ENCODE measurements at places on chromosomes 5 and 9. TPM values are rescaled to one million over a fixed set of nuclear protein-coding genes. Genes with fewer than 3 reads are reported as not detected.

DNA sequence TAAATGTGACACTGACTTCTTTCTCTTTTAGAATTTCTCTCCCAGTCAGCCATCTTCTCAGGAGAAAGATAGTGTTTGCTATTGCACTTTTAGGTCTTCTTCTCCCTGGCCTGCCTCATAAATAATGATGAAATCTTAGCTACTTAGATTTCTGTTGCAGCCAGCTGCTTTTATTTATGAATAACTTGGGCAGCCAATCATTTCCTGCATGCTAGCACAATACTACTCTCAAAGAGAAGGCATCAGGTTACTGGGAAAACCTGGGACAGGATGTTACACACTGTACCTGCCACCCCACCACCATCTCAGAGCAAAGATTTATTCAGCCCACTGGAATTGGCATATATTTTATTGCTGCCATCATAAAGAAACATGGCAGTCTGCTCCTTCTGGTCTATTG is 266.6 kb downstream of the PRELID2 start:
- DNase-seq, result no peak
- H3K27ac ChIP-seq, result no peak overlapping the region
- no peaks in the 10 kb centered on the region for H3K36me3 ChIP-seq
- H3K27me3 ChIP-seq, result no peaks in the 10 kb centered on the region
- H3K4me1 ChIP-seq, result no peaks in the 10 kb centered on the region
- no peak overlapping the region for H3K4me3 ChIP-seq

GRCh38 chr5:16554110-16554509 is 62.7 kb downstream of the RETREG1 start:
- H3K27ac ChIP-seq, result peak overlapping the region; percentile 66
- H3K27me3 ChIP-seq, result no peaks in the 10 kb centered on the region
- peaks cover 23% of the 10 kb centered on the region for H3K4me1 ChIP-seq
- peaks cover 4% of the 10 kb centered on the region for H3K36me3 ChIP-seq

DNA sequence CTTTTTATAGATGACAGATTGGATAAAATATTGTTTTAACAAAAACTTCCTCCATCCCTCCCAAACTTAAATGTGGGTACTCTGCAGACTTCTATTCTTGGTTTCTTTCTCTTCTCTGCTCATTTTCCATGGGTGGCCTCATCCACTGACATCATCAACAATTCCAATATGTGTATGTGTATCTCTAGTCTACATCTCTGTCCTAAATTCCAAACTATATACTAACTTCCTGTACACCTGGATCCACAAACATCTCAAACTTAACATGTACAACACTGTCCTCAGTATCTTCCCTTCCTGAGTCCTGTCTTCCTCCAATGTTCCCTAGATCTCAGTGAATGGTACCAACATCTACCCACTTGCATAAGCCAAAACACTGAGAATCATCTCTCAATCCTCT is 28.5 kb upstream of the CDK5RAP2 start:
- H3K27me3 ChIP-seq, result no peaks in the 10 kb centered on the region
- peaks cover 14% of the 10 kb centered on the region for H3K36me3 ChIP-seq
- H3K27ac ChIP-seq, result no peak overlapping the region

GRCh38 chr9:6045364-6045763 is 29.9 kb upstream of the RANBP6 start:
- peaks cover 29% of the 10 kb centered on the region for H3K27me3 ChIP-seq
- peak overlapping the region; percentile 79 for H3K27ac ChIP-seq
- H3K4me1 ChIP-seq, result peaks cover 8% of the 10 kb centered on the region
- peaks cover 3% of the 10 kb centered on the region for H3K36me3 ChIP-seq
- DNase-seq, result no peak

- no peak overlapping the region for H3K4me3 ChIP-seq
- H3K27ac ChIP-seq, result no peak overlapping the region
- no peaks in the 10 kb centered on the region for H3K36me3 ChIP-seq
- H3K4me1 ChIP-seq, result no peaks in the 10 kb centered on the region
- no peak for DNase-seq
- peaks cover 32% of the 10 kb centered on the region for H3K27me3 ChIP-seq
Measured at GRCh38 chr9:86867804-86868313, 79.4 kb downstream of the GAS1 start.

GRCh38 chr5:82601077-82601476 is 322.9 kb upstream of the RPS23 start:
- peaks cover 23% of the 10 kb centered on the region for H3K27me3 ChIP-seq
- H3K4me1 ChIP-seq, result no peaks in the 10 kb centered on the region
- no peak for DNase-seq
- H3K27ac ChIP-seq, result no peak overlapping the region

The DOCK2 gene
- total RNA-seq, result 249 TPM

The OR1J2 gene
- 0.37 TPM for total RNA-seq

The F2RL2 gene
- not detected for total RNA-seq

- no peak for DNase-seq
- H3K4me3 ChIP-seq, result no peak overlapping the region
- H3K4me1 ChIP-seq, result no peaks in the 10 kb centered on the region
- H3K27ac ChIP-seq, result no peak overlapping the region
- H3K27me3 ChIP-seq, result peaks cover 19% of the 10 kb centered on the region
- H3K36me3 ChIP-seq, result peaks cover 2% of the 10 kb centered on the region
Measured at GRCh38 chr5:39569857-39570256, 145.1 kb upstream of the DAB2 start.

- H3K27ac ChIP-seq, result no peak overlapping the region
- H3K27me3 ChIP-seq, result peaks cover 40% of the 10 kb centered on the region
Measured at GRCh38 chr5:159805021-159805420, 111.3 kb upstream of the ADRA1B start.

DNA sequence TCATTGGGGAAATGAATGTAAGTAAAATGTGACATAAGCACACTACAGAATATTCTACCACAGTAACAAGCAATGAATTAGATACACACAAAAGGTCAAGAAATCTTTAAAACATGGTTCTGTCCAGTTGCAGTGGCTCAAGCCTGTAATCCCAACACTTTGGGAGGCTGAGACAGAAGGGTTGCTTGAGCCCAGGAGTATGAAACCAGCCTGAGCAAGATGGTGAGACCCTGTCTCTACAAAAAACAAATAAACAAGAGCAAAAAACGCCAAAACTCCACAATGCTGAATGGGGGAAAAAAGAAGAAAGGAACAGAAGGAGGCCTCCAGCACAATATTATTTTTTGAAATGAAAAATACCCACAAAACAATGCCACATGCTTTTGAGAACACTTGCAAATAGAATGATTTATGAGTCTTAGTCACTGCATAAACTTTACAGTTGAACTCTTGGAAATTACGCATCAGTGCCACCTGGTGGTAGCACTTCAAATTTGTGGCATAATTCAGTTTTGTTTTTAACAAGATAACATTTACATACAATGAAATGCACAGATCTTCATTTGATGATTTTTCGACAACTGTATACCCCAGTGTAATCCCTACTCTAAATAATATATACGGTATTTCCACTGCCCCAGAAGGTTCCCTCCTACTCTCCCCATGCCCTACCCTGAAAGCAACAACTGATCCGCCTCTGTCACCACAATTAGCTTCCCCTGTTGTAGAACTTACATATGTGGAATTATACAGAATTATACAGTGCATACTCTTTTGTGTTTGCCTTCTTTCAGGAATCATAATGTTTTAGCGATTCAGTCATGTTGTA is 14.4 kb upstream of the SPINK4 start:
- peak; percentile 59 for DNase-seq
- H3K36me3 ChIP-seq, result no peaks in the 10 kb centered on the region
- H3K27me3 ChIP-seq, result peaks cover 5% of the 10 kb centered on the region
- peaks cover 15% of the 10 kb centered on the region for H3K4me1 ChIP-seq

The FOXI1 gene
- 0.18 TPM for total RNA-seq

GRCh38 chr9:77563174-77563573 is 84.9 kb downstream of the GNA14 start:
- DNase-seq, result no peak
- no peaks in the 10 kb centered on the region for H3K4me1 ChIP-seq
- no peak overlapping the region for H3K4me3 ChIP-seq
- no peaks in the 10 kb centered on the region for H3K36me3 ChIP-seq

DNA sequence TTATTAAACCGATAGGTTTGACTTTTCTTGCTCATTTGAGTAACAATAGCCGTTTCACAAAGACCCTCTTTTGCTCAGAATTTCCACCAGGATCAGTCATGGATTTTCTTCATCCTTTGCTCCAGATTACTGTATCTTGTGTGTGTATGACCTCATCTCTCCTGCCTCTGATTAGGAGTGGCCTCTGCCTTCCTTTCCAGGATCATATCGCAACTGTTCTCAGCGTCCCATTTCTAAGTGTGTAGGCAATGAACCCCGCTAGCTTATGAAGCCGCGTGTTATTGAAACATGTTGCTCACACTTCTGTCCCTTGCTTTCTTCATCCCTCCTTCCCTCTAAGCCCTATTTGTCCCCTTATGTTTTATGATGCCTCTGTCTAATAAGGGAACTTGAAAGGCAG is 169.8 kb upstream of the RPS23 start:
- no peaks in the 10 kb centered on the region for H3K36me3 ChIP-seq
- no peak overlapping the region for H3K27ac ChIP-seq
- DNase-seq, result no peak
- no peak overlapping the region for H3K4me3 ChIP-seq

The FRRS1L gene
- total RNA-seq, result not detected

The TRIM36 gene
- 0.40 TPM for total RNA-seq

- DNase-seq, result no peak
- H3K4me1 ChIP-seq, result no peaks in the 10 kb centered on the region
- no peaks in the 10 kb centered on the region for H3K27me3 ChIP-seq
- no peak overlapping the region for H3K27ac ChIP-seq
- H3K36me3 ChIP-seq, result no peaks in the 10 kb centered on the region
Measured at GRCh38 chr9:26502311-26502710, 390.3 kb downstream of the CAAP1 start.

- H3K4me1 ChIP-seq, result no peaks in the 10 kb centered on the region
- DNase-seq, result no peak
- no peaks in the 10 kb centered on the region for H3K36me3 ChIP-seq
- H3K27ac ChIP-seq, result no peak overlapping the region
Measured at GRCh38 chr9:106994463-106994862, 131.5 kb downstream of the ZNF462 start.

The UGT3A2 gene
- total RNA-seq, result not detected

The NR5A1 gene
- not detected for total RNA-seq

The GABRB2 gene
- total RNA-seq, result not detected

DNA sequence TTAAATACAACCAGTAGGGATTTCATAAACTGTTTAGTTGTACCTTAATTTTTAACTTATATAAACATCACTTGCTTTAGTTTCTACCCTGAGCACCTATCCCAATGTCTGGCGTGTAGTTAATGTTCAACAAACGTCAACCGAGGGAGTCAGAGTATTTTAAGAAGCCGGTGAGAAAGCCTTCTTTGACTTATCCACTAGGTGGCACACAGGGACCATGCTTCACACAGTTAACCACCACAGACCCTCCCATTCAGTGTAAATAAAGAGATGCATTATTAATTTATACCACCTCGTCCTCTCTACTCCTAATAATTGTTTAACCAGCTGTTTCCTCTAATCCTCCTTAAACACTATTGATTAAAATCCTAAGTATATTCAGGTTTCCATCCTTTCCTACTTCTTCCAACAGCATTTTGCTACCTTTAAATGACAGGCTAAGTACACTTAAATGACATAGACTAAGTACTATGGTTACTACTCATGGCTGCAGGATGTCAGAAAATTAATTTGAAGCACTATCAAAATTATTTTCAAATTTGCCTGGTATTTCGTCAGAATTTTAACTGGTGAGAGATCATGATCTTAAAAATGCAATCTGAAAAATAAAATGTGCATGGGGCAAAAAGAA is 2.3 kb downstream of the HAPLN1 start:
- H3K36me3 ChIP-seq, result peaks cover 2% of the 10 kb centered on the region
- H3K4me3 ChIP-seq, result no peak overlapping the region
- peaks cover 74% of the 10 kb centered on the region for H3K27me3 ChIP-seq

The QRFP gene
- total RNA-seq, result not detected

The PCDHGB7 gene
- total RNA-seq, result not detected

GRCh38 chr9:137300567-137301080 is 1.4 kb downstream of the NRARP start:
- peaks cover 17% of the 10 kb centered on the region for H3K27me3 ChIP-seq
- no peak for DNase-seq
- peaks cover 2% of the 10 kb centered on the region for H3K36me3 ChIP-seq
- peak overlapping the region; percentile 81 for H3K4me3 ChIP-seq
- H3K4me1 ChIP-seq, result peaks cover 7% of the 10 kb centered on the region

- no peak overlapping the region for H3K27ac ChIP-seq
- no peak for DNase-seq
- H3K4me1 ChIP-seq, result peaks cover 16% of the 10 kb centered on the region
- H3K4me3 ChIP-seq, result no peak overlapping the region
- no peaks in the 10 kb centered on the region for H3K27me3 ChIP-seq
Measured at GRCh38 chr5:32507738-32508434, 63.3 kb upstream of the ZFR start.

The CDO1 gene
- total RNA-seq, result not detected

The C9orf43 gene
- 0.47 TPM for total RNA-seq

The PCDHGA7 gene
- 0.25 TPM for total RNA-seq

DNA sequence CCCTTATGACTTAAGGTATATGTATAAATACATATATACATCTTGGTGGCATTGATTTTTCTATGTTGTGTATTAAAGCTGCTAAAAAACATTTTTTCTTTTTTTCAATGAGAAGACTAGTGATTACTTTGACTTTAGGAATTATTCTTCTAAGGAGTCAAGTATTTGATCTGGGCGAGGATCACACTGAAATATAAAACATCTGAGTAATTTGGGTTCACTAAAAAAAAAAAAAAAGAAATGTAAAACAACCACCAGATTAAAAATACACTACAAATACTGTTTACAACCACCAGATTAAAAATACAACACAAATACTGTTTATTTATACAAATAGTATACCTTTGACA is 9.0 kb downstream of the UBAP1 start:
- peak overlapping the region; percentile 81 for H3K27ac ChIP-seq
- H3K4me3 ChIP-seq, result no peak overlapping the region
- no peaks in the 10 kb centered on the region for H3K27me3 ChIP-seq

DNA sequence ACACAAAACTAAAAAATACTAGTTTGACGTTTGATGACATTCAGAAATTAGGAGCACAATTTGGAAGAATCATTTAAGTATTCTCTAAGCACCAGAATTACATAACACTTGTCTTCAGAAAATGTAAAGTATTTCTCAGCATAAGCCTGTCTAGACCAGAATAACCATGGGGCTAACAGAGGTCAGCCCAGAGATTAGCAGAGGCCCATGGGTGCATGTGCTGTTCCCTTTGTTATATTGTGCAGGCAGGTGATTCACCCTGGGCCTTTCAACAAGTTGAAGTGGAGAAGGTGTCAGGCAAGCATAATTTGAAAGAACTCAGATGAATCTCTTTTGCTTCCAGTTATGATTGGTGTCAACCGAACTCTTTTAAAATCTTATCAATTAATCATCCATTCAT is 227.9 kb downstream of the LURAP1L start:
- no peaks in the 10 kb centered on the region for H3K4me1 ChIP-seq
- no peaks in the 10 kb centered on the region for H3K27me3 ChIP-seq
- DNase-seq, result no peak
- no peak overlapping the region for H3K4me3 ChIP-seq
- no peaks in the 10 kb centered on the region for H3K36me3 ChIP-seq

DNA sequence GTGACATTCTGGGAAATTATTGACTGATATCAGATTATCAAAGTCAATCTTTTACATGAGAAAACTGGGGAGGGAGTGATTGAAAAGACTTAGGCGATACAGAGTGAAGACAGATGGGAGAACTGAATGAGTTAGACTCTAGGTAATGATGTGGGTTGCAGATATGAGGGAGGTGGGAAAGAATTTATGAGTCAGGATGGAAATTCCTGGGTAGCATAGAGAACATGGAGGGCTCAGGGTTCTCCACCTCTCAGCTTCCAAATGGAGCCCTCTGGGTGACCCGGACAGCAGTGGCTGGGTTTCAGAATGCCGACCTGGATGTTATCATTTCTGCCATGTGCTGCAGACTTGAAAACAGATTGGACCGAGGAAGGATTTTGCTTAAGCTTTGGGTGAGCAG is 75.4 kb upstream of the SHB start:
- H3K27me3 ChIP-seq, result peaks cover 65% of the 10 kb centered on the region
- DNase-seq, result no peak
- H3K36me3 ChIP-seq, result no peaks in the 10 kb centered on the region
- no peak overlapping the region for H3K27ac ChIP-seq

The SPINK4 gene
- not detected for total RNA-seq

The OR1Q1 gene
- total RNA-seq, result 0.96 TPM

Measured in T-helper 17 cell (primary cell).